ENCODE measurements at places on chromosomes 5 and 9. TPM values are rescaled to one million over a fixed set of nuclear protein-coding genes. Genes with fewer than 3 reads are reported as not detected.

Gene ADRA1B
- total RNA-seq: 0.14 TPM

Gene CD14
- total RNA-seq: 8.8 TPM

Gene ARHGEF39
- total RNA-seq: 0.09 TPM

Gene SPINK13
- 2.4 TPM for total RNA-seq

Gene ATG10
- 10.8 TPM for total RNA-seq

Gene PRRX2
- 23.2 TPM for total RNA-seq

Gene WHRN
- 2.3 TPM for total RNA-seq

Gene SOHLH1
- not detected for total RNA-seq

Gene WNK2
- not detected for total RNA-seq

Gene SERF1A
- 2.4 TPM for total RNA-seq

Gene PCDHA4
- 0.14 TPM for total RNA-seq

All from smooth muscle cell of bladder (primary cell).